Fibroblast of skin of right quadriceps (primary cell): ENCODE measurements at places on chromosomes 16 and 17.
A peak's percentile ranks its signal among the peaks of the same experiment; 100 is the strongest.

DNA sequence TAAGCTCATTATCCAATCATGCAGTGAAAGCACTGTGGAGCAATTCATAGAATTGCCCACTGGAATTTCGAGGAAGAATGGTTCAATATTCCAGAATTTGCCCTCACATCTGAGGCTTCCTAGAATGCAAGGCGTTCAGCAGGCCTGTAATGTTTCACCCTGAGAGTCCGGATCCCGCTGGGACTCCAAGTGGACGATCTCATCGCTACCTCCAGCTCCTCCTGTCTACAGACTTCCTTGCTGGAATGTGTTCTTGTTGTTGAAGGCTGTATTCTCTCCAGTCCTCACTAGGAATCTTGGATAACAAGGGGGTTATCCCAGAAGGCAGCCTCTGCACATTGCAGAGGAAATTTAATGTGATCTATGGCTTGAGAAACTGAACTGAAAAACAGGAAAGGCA lies 7.8 kb downstream of the SLC47A1 start:
- no peak for DNase-seq

DNA sequence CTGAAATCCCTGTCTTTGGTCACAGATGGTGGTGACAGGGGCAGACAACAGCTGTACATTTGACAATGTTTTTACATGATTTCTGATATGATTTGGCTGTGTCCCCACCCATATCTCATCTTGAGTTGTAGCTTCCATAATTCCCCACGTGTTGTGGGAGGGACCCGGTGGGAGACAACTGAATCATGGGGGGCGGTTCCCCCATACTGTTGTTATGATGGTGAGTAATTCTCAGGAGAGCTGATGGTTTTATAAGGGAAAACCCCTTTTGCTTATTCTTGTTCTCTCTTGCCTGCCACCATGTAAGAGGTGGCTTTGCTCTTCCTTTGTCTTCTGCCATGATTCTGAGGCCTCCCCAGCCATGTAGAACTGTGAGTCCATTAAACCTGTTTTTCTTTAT lies 353.9 kb downstream of the CPPED1 start:
- no peak for DNase-seq

GRCh38 chr17:78781104-78781892 lies 775 bp downstream of the CYTH1 start:
- peak; percentile 17 for DNase-seq

GRCh38 chr16:2981899-2982250 lies 1.6 kb upstream of the PKMYT1 start:
- no peak for DNase-seq

DNA sequence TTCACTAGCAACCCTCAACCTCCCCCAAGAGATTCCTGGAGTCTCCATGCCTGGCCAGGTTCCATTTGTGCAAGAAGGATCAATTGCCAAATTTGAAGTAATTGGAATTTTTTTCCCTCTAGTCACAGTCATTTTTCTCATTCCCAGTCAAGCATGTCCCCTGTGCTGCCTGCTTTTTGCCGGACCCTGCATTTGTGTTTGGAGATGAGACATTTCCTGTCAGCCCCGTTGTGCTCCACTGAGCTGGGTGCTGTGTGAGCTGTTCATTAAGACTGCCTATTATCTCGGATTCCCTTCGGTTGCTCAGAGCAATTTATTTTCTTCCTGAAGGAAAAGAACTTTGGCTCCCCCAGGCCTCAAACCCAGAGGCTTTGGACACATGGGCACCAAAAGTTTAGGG lies 201.0 kb upstream of the NLRP1 start:
- peak; percentile 92 for DNase-seq

- no peak for DNase-seq
Observed at GRCh38 chr17:80765241-80765961, 220.8 kb downstream of the RPTOR start.

GRCh38 chr17:69581061-69581961 lies 166.8 kb downstream of the MAP2K6 start:
- DNase-seq: no peak
